ENCODE measurements at places on chromosomes 5 and 9. TPM values are rescaled to one million over a fixed set of nuclear protein-coding genes. Genes with fewer than 3 reads are reported as not detected.
A peak's percentile ranks its signal among the peaks of the same experiment; 100 is the strongest.

GRCh38 chr9:16866587-16866986, 3.9 kb downstream of the BNC2 start:
- no peak for DNase-seq

GRCh38 chr9:115118879-115119218, 892 bp upstream of the TNC start:
- no peak for DNase-seq

GRCh38 chr9:92503156-92503555, 20.9 kb upstream of the ASPN start:
- DNase-seq = no peak

DNA sequence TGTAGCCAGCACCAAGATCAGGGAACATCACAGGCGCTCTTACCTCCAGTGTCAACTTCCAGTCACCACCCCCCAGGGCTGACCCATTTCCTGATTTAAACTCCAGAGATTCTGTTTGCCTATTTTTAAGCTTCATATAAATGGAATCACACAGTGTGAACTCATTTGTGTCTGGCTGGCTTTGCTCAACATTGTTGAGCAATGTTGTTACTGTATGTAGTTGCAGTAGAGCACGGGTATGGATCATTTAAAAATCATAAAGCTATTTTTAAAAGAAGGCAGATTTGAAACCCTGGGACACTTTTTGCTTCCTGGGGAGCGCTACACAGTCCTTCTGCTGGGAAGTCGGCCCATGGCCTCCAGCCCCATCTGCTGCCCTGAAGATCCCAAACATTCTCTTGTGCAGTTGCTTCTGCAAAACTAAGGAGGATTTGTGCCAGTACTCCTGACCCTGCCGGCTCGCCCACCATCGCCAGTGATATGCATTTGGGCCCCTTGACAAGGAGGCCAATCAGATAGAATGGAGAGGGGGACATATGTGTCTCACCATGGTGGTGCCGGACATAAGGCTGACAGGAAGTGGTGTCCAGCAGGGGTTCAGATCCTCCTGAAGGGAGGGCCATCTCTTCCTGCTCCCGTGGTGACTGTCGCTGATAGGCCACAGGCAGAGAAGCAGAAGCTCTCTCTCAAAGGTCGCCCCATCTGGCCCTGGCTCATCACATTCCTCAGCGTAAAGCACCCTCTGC, 13.3 kb downstream of the DCANP1 start:
- peak; percentile 58 for DNase-seq

POU5F2 gene
- 0.10 TPM for total RNA-seq

DNA sequence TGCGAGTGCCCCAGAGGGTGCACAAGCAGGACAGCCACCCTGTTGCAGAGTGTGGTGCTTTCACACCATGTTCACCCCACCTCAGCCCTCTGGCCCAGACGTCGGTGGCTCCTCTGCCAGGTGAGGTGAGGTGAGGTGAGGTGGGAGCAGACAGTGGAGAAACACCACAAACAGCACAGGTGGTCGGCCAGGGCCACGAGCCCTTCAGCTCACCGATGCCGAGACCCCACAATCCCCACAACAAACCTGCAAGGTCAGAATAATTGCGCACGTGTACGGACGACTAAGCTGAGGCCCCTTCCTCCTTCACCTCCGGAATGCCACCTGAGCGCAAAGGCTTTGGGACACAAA, 10.5 kb downstream of the BRD3 start:
- DNase-seq = no peak

DNA sequence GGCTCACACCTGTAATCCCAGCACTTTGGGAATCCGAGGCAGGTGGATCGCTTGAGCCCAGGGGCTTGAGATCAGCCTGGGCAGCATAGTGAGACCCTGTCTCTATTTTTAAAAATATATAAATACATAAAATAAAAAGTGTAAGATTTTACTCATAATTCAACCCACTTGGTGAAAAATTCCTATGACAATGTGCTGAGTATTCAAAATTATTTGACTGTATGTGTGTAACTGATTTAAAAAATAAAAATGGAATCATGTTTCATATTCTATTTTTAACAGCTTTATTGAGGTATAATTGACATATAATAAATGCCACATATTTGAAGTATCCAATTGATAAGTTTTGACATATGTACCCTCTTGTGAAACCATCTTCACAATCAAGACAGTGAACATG, 22.8 kb downstream of the GM2A start:
- DNase-seq = no peak

WDR31 gene
- total RNA-seq = 0.56 TPM

FOXD4 gene
- total RNA-seq = 0.18 TPM

- no peak for DNase-seq
Measured at GRCh38 chr5:68529581-68529980, 314.0 kb downstream of the PIK3R1 start.

GRCh38 chr9:107685901-107686300, 196.3 kb upstream of the KLF4 start:
- no peak for DNase-seq

CDH9 gene
- 0.24 TPM for total RNA-seq

GRCh38 chr5:28743025-28743715, 1704.8 kb upstream of the CDH9 start:
- DNase-seq = no peak

DNA sequence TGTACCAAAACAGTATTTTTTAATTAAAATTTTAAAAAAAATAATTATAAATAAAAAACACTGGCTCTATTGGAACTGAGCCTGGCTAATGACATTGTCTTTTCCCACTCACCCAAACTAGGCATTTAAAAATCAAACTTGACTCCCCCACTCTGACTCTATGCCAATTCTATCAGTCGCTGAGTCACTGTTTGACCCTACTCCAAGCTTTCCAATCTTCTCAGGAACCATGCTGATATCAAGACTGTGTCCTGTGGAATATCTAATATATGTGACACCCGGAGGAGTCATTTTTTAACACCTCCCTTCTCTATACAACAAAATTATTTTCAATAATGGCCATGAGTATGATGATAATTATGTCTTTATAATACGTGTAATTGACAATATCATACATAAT, 171.6 kb upstream of the RASEF start:
- DNase-seq = no peak

SLC34A3 gene
- 0.38 TPM for total RNA-seq

IFNA2 gene
- total RNA-seq = not detected

SEMA4D gene
- 0.13 TPM for total RNA-seq

- no peak for DNase-seq
Measured at GRCh38 chr5:117889596-117889995, 1098.8 kb downstream of the DTWD2 start.

GRCh38 chr5:134949316-134949715, 18.4 kb upstream of the CATSPER3 start:
- DNase-seq = no peak

DNA sequence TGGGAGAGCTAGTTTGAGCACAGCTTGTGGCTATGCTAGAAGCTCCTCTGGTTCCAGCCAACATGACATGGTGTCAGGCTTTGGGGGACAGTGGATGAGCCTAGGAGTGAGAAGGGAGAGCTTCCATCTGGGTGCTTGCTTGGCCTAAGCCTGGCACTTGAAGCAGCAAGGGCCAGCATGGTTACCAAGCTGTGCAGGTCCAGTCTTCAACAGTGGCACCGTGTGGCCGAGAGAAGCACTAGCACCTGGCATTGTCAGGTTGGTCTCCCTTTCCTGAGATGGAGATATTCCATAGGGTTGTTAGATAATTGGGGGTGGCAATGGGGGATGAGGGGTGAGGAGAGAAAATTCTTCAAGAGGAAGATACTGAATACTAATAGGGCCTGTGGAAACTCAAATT, 261.9 kb downstream of the PBX3 start:
- DNase-seq = no peak

DNA sequence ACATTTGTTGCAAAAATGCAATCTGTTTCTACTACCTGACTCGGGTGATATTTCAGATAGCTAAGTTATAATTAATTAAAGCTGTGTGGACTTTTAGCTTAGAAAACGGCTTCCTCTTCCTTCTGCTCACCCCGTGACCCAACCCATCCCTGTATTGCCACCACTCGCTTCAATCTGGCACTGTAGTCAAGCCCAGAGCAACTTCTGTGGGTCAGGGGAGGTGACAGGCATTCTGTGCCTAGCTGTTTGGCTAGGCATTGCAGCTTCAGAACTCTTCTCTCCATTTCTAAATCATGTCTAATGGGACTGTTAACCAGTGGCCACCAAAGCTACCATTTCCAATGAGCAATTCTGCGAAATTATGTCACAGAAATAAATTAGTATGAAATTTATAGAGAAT, 179.7 kb upstream of the TLX3 start:
- no peak for DNase-seq

GRCh38 chr9:129282272-129282671, 104.2 kb upstream of the IER5L start:
- DNase-seq = no peak

DNA sequence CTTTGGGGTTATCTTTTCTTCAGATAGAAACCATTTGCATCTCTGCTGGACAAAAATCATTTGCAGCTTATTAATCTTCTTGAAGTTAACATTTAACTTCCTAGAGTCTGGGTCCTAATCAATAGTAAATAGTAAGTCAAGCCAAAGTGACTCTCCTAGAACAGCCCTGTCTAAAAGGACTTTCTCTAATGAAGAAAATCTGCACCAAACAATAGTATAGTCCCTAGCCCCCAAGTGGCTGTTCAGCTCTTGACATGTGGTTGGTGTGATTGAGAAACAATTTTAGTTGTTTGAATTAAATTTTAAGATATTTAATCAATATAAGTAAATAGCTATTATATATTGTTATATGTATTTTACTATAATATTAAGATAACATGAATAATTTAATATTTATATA, 64.6 kb upstream of the SHB start:
- DNase-seq = no peak

DNA sequence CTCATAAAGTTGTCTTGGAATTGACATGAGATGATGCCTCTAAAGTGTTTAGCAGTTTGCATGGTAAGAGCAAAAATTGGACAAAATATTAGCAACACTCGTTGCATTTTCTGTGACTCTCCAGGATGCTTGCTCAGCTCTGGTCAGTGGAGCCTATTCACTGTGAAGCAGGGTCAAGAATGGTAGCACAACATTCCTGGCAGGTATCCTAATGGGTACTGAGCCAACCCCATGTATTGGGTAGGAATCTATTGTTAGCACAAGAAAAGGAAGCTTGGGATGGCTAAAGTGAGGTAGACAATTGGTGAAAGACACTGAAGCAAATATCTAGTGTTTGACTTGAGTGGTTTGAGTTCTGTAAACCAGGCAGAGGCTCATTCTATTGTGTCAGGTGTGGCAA, 10.4 kb upstream of the ACTBL2 start:
- DNase-seq = no peak

DNA sequence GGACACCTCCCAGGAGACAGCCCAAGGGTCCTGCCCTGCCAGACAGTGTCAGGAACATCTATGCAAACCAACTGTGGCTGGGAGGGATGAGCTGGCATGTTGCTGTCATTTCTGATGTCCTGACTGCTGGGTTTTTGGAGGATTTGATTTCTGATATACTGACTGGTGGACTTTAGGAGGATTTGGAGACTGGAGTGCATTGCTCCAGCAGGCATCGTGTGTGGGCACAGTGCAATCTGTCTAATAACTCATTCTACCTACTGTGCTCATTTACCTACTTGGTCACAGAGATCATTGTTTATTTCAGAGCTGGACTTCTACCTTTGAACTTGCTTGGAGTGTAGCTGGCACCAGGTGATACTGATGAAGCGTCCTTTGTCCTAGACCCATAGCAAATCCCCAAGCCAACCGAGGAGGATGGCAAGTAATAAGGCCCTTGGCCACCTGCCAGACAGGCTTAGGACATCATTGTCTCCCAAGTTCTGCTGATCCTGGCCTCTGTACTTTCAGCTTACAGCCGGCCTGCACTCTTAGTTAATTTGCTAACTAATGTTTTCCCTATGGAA, 124.3 kb upstream of the ICE1 start:
- peak; percentile 74 for DNase-seq

- DNase-seq = no peak
Measured at GRCh38 chr5:127441799-127442484, 75.5 kb upstream of the PRRC1 start.

SLC28A3 gene
- not detected for total RNA-seq

DNA sequence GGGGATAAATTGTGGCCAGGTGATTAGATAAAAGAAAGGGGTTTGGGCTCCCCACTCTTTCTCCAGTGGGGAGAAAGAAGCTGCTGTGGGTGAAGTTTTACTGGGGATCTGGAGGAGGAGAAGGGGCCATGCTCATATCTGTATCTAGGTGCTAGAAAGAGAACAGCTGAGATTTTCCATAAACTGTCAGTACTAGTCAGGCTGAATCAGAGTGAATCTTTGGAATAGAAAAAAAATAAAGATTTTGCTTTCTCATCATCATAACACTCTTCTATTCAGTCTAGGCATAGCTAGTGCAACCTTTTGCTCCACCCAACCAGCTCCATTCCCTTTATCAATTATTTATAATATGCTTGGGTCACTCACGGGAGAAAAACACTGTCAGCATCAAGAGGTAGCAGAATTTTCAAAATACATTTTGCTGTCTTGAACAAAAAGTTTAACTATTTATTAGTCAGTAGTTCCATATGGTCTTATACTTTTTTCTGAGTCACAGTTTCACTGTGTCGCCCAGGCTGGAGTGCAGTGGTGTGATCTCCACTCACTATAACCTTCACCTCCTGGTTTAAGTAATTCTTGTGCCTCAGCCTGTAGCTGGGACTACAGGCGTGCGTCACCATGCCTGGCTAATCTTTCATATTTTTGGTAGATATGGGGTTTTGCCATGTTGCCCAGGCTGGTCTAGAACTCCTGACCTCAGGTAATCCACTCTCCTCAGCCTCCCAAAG, 21.3 kb upstream of the ERMP1 start:
- no peak for DNase-seq

DNA sequence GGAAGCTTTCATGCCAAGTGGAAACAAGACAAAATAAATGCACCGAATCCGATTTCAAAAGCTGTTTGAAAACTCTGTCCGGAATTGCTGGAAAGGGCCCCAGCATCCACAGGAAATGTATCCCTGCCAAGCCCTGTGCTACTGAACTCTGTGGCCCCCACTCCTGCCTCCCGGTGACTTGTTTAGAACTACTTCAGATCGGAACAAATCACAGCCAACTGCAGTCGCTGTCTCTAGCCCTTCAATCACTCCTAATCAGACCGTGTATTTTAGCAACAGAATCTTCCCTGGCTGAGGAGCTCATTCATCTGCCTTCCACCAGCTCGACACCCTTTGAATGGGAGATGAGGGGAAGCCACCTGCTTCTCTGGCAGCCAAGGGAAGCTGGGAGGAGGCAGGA, 94.1 kb downstream of the KCNIP1 start:
- no peak for DNase-seq

CCNJL gene
- 1.1 TPM for total RNA-seq

GRCh38 chr5:163878490-163878889, 373.1 kb downstream of the MAT2B start:
- DNase-seq = no peak

GRCh38 chr5:7012057-7012456, 298.8 kb downstream of the TENT4A start:
- no peak for DNase-seq

GRCh38 chr9:110440796-110441195, 103.1 kb upstream of the TXNDC8 start:
- DNase-seq = no peak

PCDHGA8 gene
- 0.08 TPM for total RNA-seq

GRCh38 chr5:64569858-64570257, 64.0 kb downstream of the RGS7BP start:
- no peak for DNase-seq

GRCh38 chr5:95284572-95285408, at the start of gene MCTP1:
TSS of gene MCTP1 (minus strand) at chr5:95285094.
- no peak for DNase-seq

Data from HepG2 (cell line).